ENCODE measurements at places on chromosomes 6 and 20.

GRCh38 chr6:137957471-137957870, 90.4 kb downstream of the TNFAIP3 start:
- no peak for DNase-seq

DNA sequence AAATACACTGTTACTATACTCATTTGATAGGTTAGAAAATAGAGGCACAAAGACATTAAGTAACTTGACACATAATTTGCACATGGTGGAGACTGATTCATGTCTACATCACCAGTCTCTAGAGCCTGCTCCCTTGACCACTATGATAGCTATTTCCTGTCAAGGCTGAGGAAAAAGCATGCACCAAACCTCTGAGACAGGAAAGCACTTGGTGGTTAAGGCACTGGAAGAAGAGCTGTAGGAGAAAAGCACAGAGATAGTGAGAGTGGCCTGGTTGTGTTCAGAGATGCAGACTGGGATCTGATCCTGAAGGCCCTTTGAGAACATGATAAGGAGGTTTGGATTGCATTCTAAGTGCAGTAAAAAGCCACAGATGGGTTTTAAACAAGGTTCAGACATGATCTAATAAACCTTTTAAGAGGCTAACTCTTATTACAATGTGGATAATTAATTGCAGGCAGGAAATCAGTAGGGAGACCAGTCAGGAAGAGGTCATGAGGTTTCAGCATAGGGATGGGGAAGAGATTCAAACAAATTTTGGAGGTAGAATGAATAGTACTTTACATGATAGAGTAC, 168.9 kb downstream of the PHF3 start:
- peak; percentile 95 for DNase-seq

GRCh38 chr6:40899684-40900155, 139.3 kb downstream of the UNC5CL start:
- DNase-seq: no peak

DNA sequence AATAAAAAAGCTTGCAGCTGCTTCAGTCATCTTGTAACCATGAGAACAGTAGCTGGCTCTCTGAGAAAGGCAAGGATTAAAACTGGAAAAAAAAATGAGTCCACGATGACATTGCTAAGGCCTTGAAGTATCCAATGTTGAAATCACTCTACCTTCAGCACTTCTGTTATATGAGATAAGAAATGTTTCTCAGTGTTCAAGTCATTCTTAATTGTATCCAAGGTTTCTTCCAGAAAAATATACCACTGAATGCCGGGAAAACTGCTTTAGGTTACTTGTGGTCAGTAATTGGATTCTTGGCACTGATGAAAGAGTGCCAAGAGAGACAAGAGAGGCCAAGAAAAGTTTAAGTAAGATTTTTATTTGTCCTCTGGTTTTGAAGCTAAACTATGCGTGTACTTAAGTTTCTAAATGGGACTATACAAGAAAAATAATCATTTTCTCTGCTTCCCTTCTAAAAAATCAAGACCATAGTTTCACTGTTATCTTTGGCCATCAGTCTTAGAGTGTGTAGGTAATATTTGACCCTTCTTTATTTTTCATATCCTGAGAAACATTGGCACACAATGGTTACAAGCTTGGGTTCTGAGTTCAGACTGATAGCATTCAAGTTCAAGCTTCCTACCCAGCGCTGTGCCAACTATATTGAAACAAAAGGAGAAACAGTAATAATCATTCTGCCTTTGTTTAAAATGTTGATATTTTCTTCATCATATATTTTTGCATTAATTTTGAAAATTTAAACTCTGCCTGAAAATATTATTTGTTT, 84.6 kb downstream of the TRDN start:
- no peak for DNase-seq

- no peak for DNase-seq
These were observed 4.7 kb upstream of the SULF2 start for GRCh38 chr20:47789764-47790579.

GRCh38 chr6:108959972-108960582, 111.9 kb downstream of the ARMC2 start:
- no peak for DNase-seq

- DNase-seq: no peak
These were observed 6.1 kb downstream of the SLC32A1 start for GRCh38 chr20:38730167-38730988.

DNA sequence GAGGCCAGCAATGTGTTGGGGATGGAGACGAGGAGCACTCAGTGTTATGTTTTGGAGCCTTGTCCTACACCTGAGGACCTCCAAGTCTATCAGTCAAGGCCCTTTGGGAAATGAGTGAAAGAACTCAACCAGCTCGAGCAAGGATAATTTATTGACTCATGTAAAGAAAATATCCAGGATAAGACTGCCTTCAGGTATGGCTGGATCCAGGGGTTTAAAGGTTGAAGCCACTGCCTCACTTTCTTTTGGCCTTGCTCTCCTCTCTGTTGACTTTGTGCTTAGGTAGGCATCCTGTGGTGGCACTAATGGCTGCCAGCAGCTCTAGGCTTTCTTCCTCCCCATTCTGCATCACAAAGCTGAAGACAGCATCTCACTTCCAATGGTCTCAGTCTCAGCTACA, 66.3 kb upstream of the ZNFX1 start:
- DNase-seq: no peak

DNA sequence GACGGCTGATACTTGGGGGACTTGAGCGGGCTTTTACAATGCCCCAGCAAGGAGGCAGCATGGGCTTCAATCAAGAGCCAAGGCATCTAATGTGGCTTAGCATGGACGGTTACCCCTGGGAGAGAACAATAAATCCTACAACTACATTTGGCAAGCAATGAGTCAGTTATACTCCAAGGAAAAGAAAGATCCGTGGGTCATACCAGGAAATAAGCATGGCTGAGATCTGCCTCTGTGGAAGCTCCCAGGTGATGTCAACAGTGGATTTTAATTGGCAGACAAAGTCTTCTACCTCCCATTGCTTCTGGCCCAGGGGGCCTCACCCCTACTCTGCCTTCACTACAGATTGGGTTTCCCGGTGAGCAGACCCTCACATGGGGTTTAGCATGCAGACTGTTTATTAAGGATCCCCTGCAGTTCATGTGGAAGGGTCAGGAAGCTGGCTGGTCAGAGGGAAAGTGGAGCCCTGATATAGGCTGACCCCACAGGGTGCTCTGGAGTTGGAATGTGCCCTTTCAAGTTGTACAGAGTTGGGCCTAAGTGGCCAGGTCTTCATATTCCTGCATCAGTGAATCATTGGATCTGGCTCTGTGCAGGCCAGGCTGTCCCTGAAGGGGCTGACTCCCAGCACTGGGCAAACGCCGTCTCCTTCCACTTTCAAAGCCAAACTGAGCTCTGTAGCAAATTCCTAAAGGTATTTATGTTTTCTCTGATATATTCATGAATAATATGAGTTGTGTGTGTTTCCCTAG, 91.3 kb upstream of the GGTLC1 start:
- peak; percentile 74 for DNase-seq

- DNase-seq: no peak
These were observed 24.6 kb downstream of the EDN1 start for GRCh38 chr6:12314751-12315150.

GRCh38 chr20:49659056-49659455, 54.6 kb downstream of the B4GALT5 start:
- DNase-seq: no peak

- DNase-seq: no peak
These were observed 124.7 kb upstream of the SASH1 start for GRCh38 chr6:148217921-148218320.

DNA sequence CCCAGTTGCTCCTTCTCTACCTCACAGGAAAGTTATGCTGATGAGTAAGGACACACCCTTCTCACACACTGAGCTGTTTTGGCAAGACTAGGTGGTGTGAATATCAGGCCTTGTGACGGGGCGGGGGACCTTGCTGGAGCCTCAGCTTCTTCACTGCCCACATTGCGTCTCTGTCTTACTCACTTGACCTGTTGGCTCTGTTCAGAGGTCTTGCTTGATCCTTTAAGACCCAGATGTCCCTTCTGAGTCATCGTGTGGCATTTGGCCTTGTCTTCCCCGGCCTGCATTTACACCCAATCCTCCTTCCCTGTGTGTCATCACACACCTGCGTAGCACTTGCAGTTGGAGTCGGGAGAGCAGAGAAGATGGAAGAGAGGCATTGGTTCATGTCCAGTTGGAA, 8.3 kb upstream of the PRND start:
- DNase-seq: peak; percentile 62

DNA sequence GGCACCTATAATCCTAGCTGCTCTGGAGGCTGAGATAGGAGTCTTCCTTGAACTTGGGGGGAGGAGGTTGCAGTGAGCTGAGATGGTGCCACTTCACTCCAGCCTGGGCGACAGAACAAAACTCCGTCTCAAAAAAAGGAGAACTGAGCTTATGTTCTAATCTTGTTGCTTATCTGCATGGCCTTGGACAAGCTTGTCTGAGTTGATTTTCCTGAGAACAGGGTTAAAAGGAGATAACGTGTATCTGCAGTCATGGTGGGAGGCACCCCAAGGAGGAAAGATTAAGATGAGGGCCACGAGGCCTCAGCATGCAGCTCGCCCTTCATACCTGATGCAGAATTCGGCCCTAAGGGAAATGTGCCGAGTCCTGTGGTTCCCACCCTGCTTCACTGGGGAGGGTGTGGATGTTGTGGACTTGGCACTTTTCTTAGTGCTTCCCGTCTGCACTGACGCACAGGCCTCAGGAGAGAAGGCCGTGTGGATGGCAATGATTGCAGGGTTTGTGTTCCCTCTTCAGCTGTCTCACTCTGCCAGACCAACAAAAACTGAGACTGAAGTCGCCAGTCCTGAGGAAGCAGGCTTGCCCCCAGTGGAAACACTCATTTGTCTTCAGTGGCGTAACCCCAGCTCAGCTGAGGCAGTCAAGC, 56.3 kb downstream of the EZR start:
- DNase-seq: peak; percentile 9

DNA sequence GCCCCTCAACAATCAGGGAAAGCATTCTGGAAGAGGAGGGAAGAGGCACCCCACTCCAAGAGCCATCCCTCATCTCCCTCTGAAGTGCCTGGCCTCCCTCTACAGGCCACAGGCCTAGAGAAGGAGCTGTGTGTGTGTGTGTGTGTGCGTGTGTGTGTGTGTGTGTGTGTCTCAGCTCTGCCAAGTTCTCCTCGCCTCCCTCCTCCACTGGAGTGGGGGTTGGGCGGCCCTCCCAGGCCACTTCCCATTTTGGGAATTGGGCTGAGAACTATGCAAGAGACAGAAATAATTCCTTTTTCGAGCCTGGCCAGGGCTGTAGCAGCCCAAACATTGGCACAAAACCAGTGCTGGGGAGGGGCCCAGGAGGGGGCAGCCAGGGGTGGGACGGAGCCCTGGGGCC, 35.7 kb downstream of the KCNB1 start:
- DNase-seq: no peak

DNA sequence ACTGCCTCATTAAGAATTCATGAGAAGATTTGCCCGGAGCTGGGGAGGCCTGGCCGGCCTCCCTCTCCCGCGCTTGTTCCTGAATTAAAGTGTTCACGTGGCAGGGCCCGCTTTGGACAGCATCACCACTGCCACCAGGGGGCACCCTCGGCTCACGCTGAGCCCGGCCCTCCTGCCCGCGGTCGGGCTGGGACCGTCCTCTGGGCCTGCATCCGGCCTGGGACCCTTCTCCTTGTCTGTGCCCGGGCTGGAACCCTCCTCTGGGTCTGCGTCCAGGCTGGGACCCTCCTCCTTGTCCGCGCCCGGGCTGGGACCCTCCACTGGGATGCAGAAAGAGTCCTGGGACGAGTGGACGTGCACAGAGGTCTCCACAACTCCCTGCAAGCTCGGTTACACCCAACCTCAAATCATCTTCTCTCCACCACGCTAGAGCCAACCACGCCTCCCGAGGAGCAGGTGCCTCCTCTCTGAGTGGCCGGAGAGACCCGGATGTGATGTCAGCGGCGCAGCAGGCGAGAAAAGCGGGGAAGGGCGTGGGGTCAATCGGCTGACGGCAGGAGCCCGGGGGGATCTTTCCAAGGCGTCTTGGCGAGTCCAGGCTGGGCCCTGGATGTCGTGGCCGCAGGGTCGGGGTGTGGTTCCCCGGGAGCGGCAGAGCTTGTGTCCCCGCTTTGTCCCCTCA, 50.9 kb upstream of the DACT2 start:
- peak; percentile 47 for DNase-seq

DNA sequence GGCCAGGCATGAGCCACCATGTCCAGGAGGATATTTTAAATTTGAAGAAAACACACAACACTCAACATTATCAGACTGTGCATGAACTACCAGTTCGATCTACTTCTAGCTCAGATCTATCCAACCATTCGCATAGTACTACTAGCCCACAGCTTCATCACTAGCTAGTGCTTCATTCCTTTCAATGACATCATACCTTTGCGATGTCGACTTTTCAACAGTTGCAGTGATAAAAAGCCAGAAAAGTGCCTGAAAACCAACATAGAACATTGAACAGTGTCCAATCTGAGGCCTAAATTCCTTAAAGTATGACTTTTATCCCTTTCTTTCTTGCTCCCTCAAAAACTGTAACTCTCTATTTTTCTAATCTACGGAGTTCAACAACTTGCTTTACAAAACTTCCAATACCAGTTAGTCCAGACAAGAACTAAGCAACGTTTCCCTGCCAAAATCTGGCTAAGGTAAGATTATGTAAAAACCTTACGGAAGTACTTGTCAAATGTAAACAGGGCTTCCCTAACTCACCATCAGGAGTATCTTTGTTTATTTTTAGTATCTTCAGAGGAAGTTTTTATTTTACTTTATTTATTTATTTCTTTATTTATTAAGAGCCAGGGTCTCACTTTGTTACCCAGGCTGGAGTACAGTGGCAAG, 434.0 kb upstream of the JARID2 start:
- DNase-seq: no peak

GRCh38 chr6:164039954-164040375, 625.4 kb downstream of the QKI start:
- peak; percentile 74 for DNase-seq

DNA sequence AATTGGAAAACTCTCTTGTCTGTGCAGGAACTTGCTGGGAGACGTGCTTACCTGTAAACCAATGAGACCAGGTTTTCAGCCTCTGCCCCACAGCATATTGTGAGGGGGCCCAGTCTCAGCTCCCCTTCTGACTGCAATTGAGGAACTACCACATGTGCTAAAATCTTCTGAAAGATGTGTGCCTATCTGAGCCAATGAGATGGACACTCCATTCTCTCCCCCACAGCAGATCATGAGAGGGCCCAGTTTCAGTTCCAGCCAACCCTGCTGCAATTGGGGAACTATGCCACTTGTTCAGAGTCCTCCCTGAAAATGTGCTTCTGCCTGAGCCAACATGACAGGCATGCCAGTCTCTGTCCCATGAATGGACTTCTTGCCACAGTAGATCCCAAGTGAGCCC, 20.9 kb upstream of the PI3 start:
- no peak for DNase-seq

GRCh38 chr20:49630396-49630951, 62.5 kb upstream of the PTGIS start:
- no peak for DNase-seq

- peak; percentile 11 for DNase-seq
These were observed 28.0 kb upstream of the TULP4 start for GRCh38 chr6:158284007-158284875.

DNA sequence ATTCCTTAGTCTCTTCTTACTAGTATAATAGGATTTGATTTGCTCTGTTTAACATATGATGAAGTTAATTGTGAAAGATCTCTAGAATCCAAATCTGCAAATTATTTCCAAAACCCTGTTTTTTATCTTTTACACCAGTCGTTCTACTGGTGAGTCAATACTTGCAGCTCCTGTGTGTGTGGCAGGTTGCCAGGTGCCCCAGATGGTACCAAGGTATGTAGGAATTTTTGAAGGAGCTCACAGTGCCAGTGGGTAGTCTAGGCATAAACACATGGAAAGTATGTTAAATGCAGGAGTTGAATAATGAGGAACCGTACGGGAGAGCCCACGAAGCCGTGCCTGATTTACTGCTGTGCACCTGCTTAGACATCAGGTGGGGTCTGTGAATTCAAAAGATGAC, 192.2 kb downstream of the FARS2 start:
- DNase-seq: peak; percentile 39

GRCh38 chr6:14816116-14816859, 429.6 kb upstream of the JARID2 start:
- DNase-seq: no peak
